Stimulated activated CD4-positive, alpha-beta T cell treated with anti-CD3 and anti-CD28 coated beads, Interleukin-12 subunit alpha, Interleukin-12 subunit beta, amount 100 ng/mL, for 48 hours (primary cell): ENCODE measurements at places on chromosomes 2 and 18.

DNA sequence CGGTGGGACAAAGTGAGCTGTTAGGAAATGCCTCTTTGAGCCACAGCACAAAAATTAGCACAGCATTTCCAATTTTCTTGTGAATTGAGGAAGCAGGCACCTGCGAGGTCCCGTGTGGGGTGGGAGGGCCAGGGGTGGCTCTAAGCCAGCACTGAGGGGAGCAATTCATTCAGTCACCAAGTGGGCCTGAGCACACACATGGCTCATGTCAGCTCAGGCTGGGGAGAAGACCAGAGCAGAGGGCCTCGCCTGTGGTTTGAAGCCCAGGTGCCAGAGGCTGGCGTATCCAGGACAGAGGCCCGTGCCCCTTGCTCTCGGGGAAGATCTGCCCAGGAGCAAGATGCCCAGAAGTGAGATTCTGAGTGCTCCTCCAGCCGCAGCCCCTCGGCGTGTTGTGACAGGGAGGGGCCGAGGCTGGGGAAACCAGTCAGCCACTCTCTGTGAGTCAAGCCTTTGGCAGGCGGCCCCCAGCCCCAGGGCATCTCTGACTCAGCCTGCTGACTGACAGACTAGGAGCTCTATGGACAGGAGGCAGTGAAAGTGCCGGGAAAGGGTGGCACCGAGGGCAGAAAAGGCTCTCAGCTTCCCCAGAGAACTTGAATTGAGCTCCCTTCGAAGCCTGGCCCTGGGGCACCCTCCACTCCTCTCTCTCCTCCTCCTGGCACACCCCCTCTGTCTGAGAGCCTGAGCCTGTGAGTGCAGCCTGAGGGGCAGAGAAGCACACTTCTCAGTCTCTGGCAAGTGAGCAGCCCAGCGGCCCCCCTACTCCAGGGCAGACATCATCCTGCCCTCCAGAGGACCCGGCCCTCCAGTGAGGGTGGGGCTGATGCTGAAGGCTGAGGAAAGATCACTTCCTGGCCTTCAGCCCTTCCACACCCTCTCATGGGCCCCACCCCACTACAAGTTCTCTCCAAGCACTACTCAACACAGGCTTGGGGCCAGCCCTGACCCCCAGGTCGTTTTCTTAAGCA lies 32.3 kb downstream of the CYP26B1 start:
- no peak for DNase-seq

DNA sequence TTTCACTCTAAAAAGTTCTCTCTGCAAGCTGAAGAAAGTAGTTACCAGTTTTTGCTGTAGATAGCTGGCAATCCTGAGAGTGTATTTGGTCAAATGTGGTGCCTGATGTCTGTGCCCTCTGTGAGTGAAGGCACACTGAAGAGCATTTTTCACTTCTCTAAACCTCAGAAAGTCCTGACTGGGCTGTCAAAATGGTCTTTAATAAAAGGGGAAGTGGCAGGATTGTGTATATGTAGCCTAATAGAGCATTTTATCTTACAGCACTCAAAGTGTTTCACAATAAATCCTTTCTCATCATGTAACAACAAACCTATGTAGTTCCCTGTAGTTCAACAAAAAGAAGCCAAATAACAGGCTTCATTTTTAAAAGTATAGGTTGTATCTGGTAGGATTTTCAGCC lies 1552.3 kb upstream of the SLC39A10 start:
- no peak for DNase-seq

DNA sequence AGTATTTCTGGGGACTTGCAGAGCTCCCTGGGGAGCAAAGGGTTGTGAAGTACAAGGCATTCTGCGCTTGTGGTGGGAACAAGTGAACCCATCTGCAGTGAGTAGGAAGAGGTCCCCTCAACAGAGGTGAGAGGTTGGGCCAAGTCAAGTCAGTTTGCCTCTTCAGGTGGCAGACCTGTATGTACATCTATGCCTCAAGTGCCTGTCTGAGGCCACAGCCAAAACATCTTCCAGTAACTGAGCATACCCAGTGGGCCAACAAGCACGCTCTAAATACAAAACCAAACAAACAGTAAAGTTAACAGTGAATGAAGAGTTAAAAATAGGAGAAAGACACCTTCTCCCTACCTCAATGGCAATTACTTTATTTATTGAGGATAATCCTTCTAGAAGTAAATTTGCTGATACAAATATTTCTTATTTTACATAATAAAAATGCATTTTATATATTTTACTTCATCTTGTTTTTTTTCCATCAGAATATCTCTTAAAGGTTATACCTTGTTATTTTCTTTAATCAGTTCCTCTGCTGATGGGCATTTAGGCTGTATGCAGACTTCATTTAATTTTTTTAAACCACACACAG lies 2.5 kb downstream of the GYPC start:
- DNase-seq, result no peak

DNA sequence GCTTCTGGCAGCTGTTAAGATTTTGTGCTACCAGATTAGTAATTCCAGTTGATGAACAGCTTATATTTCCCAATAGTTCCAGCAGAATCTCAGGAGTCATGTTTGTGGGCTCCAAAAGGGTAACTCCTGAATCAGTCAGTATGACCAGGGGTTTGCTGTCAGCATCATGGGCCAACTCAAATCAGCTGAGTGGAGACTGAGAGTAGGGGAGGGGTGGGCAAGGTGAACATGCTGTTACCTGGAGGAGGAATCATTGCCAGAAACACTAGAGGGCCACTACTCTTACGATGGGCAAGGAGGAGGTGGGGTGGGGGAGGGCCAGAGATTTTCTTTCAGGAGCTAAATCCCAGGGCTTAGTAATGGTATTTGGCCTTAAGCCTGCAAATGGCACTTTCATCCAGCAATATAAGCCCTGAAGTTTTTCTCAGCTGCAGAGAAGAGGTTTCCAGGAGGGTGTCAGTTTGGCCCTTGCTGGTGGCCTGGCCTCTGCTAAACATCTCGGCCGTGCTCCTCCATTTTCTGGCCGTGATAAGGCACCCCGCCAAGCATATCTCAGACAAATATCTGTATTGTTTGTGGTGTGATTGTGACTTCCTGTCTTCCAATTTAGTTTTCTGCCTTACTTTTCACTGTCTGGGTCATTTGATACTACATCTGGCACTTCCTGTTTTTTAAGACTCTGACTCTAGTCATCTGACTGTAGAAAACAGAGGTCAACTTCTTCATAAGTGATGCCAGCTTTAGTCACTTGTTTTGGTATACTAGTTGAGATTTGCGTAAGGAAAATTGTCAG lies 120.5 kb upstream of the CXCR4 start:
- peak; percentile 19 for DNase-seq

GRCh38 chr2:42040643-42041278 lies 7.1 kb upstream of the PKDCC start:
- DNase-seq, result no peak

- DNase-seq, result no peak
Measured at GRCh38 chr2:112056626-112056987, 1.5 kb downstream of the TMEM87B start.

- DNase-seq, result no peak
Measured at GRCh38 chr2:240369801-240370585, 65.5 kb upstream of the GPC1 start.

DNA sequence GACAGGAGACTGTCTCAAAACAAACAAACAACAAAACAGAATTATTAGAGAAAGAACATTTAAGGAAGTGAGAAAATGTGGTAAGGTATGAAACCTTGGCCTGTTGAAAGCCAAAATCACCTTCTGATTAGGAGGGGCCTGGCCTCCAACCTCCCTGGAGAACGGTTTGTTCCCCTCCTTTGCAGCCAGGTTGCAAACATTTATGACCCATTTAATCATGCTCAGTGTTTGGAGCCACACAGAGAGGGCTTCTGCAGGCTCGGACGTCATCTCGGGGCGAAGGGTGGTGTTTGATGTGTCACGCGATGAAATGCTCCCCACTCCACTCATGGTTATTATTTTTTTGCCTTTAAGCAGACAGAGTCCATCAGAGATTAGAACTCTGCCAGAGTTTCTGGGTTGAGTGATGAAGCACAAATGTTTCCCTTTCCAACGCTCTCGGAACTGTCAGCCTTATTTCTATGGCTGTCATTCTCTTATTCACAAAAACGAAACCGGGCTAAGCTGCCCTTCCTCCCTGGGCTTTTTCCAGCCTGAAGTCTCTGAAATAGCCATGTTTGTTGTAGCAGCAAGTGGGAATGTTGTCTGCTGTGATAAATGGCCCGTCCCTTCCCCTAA lies 33.6 kb upstream of the ROCK2 start:
- DNase-seq, result no peak
